ENCODE measurements at places on chromosomes 2 and 18. TPM values are rescaled to one million over a fixed set of nuclear protein-coding genes. Genes with fewer than 3 reads are reported as not detected.

- DNase-seq, result no peak
These were observed 156.1 kb upstream of the RBMS1 start for GRCh38 chr2:160649698-160650097.

DNA sequence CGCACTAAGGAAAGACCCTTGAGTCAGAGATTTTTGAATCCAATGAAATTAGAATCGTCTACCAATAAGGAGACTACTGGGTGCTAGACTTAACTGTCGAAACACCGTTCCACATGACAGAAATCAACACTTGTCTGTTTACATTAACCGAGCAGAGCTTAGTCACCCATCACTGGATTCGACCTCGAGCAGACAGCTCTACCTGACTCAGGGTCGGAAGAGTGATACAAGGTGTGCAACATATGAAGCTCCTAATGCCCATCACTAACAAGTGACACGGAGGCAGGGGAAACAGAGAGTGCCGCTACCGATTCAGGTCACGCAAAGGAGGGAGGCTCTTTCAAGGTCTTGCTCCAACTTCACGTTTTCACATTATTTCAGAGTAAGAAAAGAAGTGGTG is 54.2 kb upstream of the FZD5 start:
- no peak for DNase-seq

DNA sequence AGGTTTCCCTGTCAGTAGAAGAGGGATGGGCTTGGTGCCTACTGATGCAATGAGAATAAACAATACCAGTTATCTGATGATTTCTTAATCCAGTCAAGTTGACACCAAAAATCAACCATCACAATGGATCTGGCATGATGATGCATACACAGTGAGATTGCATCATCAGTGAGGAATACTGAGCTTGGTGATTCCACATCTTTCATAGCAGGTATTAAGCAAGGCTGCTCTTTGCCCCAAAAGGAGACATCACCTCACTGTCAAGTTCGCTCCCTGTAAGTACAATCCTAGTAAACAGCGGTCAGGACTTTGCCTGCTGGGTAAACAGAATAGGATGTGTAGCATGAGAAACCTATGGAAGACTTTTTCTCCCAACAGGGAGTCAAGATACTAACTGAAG is 282.7 kb upstream of the CDH2 start:
- no peak for DNase-seq

Gene TIA1
- total RNA-seq, result 116 TPM

Gene PMAIP1
- 50.3 TPM for total RNA-seq

Data from RPMI7951 (cell line).